Fibroblast of mammary gland (primary cell): ENCODE measurements at places on chromosomes 12 and 14.
A peak's percentile ranks its signal among the peaks of the same experiment; 100 is the strongest.

- DNase-seq: no peak
These were observed 105.4 kb downstream of the GPHN start for GRCh38 chr14:66613344-66613743.

GRCh38 chr14:62896932-62897456 lies 148.3 kb downstream of the KCNH5 start:
- peak; percentile 41 for DNase-seq

DNA sequence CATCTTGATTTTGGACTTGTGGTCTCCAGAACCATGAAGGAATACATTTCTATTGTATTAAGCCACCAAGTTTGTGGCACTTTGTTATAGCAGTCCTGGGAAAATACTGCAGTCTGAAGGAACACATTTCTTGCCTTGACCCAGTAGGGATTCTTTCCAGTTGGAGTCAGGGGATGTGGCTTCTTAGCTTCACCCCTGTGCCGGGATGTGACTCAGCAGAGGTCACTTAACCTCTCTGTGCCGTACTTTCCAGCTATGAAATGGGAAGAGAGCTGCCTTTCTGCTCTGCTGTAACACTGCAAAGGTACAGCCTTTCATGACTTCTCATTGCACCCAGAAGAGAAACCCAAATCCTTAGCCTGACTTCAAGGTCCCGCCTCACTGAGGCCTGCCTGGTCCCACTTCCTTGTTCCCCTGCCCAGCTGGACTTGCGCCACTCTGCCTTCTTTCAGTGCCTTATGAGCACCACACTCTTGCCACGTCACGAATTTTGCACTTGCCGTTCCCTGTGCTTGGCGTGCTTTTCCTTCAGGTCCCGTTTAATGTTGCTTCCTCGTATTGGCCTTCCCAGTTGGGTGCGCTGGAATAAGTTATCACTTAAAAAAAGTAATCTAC lies 24.2 kb downstream of the CHST11 start:
- peak; percentile 91 for DNase-seq

DNA sequence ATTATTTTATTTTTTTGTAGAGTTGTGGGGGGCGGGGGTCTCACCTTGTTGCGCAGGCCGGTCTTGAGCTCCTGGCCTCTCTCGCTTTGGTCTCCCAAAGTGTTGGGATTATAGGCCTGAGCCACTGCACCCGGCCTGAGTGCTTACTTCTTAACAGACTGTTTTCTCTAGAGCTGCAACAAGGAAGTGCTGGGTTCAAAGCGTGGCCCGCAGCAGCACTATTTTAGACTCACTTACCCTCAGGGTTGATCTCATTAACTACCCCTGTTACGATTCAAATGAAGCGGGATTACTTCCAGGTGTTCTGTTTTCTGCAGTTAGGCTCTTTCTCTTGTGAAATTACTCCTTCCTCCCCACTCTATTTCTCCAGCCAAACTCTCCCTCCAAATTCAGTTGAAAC lies 8.7 kb downstream of the A2ML1 start:
- no peak for DNase-seq

DNA sequence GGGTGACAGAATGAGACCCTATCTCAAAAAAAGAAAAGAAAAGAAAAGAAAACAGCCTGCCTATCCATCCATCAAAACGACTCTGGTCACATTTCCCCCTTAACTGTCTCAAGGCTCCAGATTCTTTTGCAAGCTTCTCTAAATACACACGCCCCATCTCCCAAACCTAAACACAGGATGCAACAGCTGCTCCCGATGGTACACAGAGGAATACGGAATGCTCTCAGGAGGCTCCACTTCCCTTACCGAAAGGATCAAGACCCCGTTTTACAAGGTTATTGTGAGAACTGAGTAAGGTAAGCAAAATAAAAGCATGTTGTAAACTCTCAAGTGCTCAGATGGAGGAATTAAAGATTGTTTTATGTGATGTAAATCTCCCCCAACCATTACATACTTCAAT lies 62.3 kb downstream of the NT5DC3 start:
- DNase-seq: no peak
